Stimulated activated CD8-positive, alpha-beta memory T cell treated with anti-CD3 and anti-CD28 coated beads, Interleukin-7, amount 100 ng/mL, for 4 hours (primary cell): ENCODE measurements at places on chromosomes 11 and 22.

DNA sequence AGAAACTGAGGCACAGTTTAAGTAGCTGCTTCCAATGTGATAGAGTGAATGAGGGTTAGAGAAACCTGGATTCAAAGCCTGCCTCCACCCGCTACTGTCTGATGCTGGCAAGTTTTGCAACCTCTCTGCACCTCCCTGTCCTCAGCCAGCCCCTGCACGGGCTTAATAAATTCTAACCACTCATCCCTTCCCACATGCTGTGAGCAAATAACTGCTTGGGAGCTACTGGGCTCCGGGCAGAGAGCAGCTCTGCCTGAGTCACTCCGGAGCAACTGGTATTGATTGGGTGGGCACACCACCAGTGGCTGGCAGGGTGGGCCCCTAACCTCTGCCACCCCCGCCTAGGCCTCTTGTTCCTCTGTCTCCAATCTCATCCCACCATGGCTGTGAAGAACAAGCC is 104.3 kb upstream of the SYT13 start:
- no peak for DNase-seq

DNA sequence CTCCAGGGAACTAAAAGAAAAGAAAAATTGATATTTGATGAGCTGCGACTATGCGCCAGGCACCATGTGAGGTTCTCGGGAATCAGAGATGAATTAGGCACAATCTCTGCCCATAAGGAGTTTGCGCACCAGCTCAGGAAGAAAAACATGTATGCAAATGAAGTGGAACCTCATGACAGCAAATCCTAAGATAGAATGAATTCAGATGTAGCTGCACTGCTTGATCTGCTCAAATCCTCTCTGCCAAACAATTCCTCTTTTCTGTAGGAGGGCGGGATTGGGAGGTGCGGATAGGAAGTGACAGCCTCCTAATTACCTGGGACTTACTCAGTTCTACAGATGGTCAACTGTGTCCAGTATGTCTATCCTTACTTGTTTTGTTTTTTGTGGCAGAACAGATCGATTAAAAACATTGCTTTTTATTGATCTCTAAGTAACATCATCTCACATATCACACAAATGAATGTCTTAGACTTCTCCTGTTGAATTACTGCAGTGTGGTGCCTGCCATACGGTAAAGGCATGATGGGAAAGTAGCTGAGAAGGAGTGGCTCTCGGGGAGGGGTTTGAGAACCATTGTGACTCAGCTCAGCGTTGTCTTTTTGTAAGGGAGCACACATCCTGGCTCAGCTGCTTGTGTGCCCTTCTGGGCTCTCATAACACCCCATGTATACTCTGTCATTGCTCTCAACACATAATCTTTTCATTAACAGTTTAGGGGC is 13.9 kb downstream of the CRTAM start:
- peak; percentile 31 for DNase-seq

DNA sequence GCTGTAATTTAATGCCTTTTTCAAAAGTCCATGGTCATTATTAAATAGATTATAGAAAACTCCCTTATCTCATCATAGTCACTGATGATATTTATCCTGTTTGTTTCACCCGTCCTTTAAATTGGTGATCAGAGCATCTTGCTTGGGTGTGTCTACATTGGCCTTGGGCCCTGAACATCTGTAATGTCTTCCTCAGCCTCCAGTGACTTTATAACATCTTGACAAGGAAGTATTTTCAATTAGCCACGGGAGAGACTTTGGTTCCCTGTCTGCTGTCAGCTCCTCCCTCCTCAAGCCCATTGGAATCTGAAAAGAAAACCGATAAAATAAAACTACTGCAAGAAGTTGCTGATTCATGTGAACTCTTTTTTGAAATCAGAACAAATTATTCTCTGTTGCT is 116.9 kb upstream of the TTC12 start:
- no peak for DNase-seq

DNA sequence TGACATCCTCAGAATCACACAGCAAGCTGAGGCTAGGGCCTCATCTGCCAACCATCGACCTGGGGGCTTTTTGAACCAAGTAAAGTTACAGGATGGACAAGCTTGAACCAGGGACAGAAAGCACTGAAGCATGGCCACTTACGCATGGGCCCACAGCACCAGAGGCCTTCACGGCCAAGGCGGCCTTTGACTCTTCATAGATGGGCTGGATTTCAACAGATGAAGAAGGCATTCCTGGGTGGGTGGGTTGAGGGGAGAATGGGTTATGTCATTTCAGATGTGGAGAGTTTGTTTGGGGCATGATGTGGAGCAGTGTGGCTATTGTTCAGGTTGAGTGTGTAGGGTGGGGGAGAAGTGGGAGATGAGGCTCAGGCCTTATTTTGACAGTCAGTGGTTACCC is 60.2 kb downstream of the LRRC32 start:
- no peak for DNase-seq

- DNase-seq = no peak
Measured at GRCh38 chr11:92822410-92822809, 147.0 kb upstream of the MTNR1B start.

- no peak for DNase-seq
Measured at GRCh38 chr11:88360141-88360540, 22.6 kb upstream of the CTSC start.

DNA sequence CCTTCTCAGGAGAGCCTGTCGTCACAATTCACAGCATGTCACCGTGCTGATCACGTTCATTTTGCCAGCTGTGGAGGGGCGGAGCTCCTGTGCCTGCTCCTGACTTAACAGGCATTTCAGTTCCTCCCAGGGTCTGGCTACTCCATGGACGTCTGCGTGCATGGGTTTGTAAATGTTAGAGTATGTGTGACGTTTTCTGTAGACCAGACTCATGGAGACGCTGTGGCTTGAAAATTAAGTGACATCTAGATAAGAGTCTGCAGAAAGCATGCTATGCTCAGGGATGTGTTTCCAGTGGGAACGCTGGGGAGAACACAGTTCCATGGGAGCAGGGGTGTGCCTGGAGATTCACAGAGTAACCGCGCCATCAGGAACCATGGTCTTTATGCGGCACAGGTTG is 804.0 kb downstream of the TBC1D22A start:
- no peak for DNase-seq

DNA sequence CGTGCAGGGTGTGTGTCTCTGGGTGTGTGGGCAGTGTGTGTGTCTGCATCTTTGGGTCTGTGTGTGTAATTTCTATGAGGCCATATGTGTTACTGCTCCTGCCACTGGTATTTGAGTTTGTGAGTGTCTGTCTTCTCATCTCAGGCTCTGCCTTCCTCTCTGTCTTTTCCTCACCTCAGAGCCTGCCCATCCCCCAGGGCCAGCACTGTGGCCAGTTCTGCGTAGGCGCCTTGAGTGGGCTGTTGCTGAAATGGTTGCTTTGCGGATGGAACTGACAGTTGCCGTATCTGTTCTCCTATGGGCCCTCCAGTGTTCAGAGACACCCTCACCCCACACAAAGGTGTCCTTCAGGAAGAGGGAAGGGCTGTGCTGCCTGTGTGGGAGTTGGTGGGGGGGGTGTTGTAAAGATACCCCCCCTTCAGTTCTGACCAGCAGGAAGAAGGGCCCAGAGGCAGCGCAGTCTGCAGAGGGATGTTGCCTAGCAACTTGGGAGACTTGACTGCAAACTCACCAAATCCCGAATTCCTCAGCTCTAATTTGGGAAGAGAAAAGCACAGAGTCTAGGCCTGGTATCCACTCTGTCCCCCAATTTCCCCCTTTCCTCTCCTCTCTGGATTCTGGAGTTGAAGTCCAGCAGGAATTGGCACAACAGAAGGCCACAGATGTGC is 2.0 kb upstream of the NRGN start:
- no peak for DNase-seq

DNA sequence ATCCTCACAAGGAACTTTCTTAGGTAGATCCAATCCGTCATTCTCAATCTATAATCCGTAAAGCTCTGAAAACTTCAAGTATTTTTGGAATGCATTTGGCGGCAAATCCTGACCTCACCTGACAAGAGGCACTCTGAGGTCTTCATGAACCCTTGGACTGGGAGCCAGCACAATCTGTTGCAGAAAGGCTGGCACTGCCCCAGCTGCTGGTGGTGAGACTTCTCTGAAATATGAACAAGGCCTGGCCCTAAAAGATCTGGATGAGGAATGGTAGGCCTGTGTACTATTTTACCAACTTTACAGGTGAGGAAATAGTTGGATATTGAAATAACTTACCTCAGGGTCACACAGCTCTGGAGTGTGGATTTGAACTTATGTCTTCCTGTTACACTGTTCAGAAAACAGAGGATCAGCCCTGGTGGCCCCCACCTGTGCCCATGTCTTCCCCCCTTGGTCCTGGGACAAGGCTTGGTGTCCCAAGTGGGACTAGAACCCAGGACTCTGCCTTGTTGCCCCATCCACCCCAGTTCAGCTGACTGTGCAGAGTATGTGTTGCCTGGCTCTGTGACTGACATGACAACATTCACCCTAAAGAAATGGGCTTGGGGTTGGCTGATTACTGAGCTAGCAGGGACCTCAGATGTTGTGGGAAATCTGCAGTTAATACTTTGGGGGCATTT is 471.4 kb downstream of the MN1 start:
- no peak for DNase-seq

GRCh38 chr22:23553924-23554870 is 25.9 kb downstream of the IGLL1 start:
- DNase-seq = no peak

DNA sequence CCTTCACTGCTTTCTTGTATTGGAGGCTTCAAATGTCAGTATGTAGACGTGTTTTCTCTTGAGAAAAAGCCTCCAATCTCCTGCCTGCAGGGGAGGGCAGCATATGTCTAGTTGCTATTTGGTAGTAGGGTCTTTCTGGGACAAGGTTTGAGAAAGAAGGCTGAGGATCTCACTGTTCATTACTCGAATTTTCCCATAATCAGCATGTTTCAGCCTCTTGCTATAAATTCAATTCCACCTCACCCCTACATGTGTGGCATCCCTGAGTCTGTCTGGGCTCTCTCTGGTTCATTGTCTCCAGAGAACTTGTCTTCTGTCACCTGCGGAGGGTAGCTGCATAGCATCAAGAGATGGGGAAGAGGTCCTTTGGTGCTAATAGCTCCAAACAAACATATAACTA is 19.5 kb upstream of the CCDC83 start:
- no peak for DNase-seq

DNA sequence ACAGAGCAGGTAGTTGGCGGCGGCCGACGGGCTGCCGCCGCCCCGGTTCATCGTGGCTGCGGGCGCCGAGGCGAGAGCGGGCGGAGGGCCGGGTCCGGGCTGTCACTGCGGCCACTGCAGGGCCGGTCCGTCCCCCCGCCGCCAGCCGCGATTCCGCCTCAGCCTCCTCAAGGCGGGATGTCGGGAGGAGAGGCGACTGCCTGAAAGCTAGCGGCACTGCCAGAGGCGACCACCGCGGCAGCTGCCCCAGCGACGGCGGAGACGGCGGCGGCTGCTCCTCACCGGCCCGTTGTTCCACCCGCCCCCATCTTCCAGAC is 234 bp downstream of the SESN3 start:
- no peak for DNase-seq

GRCh38 chr11:31814176-31814868 is 3.2 kb upstream of the PAX6 start:
- DNase-seq = no peak

GRCh38 chr11:134853992-134854991 is 442.2 kb upstream of the B3GAT1 start:
- DNase-seq = no peak

- no peak for DNase-seq
Measured at GRCh38 chr11:66981976-66982578, 7.0 kb downstream of the C11orf86 start.

DNA sequence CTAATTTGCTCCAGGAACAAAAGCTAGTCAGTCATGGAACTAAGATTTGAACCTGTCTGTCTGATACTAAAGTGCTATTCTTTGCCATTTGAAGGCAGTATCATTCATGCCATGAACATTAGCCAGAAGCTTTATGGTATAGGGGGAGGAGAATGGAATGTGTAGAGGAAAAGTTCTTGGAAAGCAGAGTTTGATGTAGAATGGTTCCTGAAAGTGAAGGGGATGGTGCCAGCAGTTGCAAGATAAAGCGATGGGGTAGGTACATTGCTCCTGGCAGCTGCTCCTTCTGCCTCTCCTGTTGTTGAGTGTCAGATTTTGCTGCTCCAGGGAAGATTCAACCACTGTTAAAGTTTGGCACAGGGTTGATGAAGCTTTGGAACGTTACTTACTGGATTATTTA is 53.4 kb downstream of the ARHGAP42 start:
- no peak for DNase-seq

GRCh38 chr11:20547411-20547810 is 52.0 kb upstream of the SLC6A5 start:
- DNase-seq = no peak

DNA sequence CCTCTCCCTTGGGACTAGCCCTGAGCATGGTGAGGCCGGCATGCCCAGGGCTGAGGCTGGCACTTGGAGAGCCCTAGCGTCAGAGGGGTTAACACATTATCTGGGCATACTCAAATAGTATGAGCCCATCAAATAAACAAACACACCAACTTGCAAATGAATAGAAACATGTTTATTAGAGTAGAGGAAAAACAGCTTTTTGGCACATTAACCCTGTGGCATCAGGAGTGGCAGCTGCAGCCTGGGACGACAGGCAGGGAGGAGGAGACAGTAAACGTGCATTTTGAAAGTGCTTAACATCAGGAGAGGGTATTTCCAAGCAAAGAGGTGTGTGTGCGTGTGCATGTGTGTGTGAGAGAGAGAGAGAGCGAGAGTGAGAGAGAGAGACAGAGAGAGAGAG is 684.9 kb downstream of the NTM start:
- no peak for DNase-seq

DNA sequence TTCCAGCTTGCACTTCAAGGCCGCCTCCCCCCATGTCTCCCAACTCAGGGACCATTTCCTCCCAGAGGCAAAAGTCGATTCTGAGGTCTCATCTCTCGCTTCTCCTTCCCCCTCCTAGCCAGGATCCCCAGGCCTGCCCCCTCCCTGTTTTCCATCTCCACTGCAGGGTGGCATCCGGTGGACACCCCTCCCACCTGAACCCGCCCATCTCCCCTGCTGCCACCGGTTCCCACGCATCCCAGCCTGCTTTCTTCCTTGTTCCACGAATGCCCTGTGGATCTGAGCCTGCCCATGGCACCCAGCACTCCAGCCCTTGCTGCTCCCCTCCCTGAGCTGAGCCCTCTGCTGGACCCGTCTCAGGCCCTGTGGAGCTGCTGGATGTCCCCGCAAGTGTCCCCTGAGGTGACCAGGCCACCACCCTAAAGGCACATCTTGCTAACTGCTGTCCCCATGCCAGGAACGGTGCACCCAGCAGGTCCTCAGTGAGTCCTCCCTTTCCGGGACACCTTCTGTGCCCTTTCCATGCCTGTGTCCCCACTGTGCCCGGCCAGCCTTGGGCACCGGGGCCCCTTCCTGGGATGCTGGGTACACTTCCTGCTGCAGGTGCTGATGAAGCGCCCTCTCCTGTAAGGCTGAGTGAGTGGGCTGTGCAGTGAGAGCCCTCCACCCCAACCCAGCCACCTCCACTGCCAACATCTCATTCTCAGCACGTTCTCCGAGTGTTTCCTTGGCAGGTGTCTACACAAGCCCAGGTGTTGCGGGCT is 936 bp downstream of the IL17REL start:
- no peak for DNase-seq

DNA sequence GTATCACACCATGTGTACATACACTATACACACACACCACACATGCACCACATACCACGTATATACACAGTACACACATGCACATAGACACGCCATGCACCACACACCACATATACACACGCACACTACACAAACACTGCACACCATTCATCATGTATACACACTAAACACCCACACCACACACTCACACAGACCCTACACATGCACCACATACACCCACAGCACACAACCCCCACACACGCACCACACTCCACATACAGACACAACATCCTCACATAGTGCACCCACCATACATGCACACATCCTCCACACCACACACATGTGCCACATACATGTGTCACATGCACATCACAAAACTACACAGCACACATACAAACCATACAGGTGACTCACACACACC is 397.1 kb downstream of the TBC1D22A start:
- no peak for DNase-seq
